ENCODE measurements at places on chromosomes 1 and 21.

GRCh38 chr1:194512957-194513356 lies 1326.5 kb upstream of the B3GALT2 start:
- H3K36me3 ChIP-seq = no peaks in the 10 kb centered on the region
- no peak for DNase-seq
- no peaks in the 10 kb centered on the region for H3K27me3 ChIP-seq
- H3K4me3 ChIP-seq = no peak overlapping the region

DNA sequence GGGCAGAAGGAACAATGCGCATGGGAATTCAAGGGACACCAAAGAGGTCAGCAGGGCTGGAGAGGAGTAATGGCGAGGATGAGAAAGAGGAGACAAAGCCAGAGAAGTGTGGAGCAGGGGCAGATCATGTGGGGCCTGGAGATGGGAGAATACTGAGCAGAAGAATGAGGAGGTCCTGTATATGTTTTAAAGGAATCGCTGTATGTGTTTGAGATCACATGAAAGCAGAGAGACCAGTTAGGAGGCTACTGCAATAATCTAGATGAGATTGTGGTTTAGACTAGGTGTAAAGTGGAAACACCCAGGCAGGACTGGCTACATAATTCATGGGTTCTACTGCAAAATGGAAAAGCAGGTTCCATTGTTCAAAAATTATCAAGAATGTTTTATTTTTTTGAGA lies 33.3 kb upstream of the SLC30A10 start:
- no peaks in the 10 kb centered on the region for H3K27me3 ChIP-seq
- H3K4me3 ChIP-seq = no peak overlapping the region
- no peak for DNase-seq
- no peak overlapping the region for H3K27ac ChIP-seq

DNA sequence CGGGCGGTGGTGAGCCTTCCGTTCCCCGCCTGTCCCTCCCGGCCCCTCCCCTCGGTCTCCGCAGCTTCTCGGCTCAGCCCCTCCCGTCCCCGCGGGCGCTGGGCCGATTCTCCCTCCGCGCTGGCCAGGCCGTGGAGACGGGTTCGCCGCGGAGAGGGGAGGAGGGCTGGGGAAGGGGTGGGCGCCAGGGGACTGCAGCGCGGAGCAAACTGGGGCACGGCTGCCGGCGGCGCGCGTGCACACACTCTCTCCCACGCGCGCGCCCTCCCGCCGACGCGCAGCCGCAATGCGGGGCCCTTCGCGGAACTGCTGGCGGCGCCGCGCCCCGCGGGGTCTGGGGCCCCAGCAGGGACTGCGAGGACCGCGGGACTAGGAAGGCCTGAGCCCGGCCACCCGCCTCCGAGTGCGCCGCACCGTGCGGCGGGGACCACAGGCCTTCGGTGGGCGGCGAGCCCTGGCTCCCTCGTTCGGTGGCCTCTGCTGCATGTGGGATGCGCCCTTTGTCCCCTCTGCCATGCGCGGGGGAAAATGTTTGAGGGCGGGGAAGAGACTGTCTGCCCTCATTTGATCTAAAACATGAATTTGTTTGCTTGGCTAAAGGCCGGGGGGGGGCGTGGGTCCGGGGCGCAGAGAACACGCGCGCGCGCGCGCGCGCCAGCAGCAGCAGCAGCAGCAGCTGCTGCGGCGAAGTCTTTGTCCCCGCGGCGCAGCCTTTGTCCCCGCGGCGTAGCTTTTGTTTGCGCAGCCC lies 90.7 kb upstream of the VAMP3 start:
- peaks cover 1% of the 10 kb centered on the region for H3K4me1 ChIP-seq
- H3K4me3 ChIP-seq = peak overlapping the region; percentile 80
- no peak for DNase-seq
- H3K27me3 ChIP-seq = no peaks in the 10 kb centered on the region
- no peak overlapping the region for H3K27ac ChIP-seq

- H3K27ac ChIP-seq = no peak overlapping the region
- no peaks in the 10 kb centered on the region for H3K36me3 ChIP-seq
- H3K4me3 ChIP-seq = no peak overlapping the region
- H3K4me1 ChIP-seq = no peaks in the 10 kb centered on the region
- no peaks in the 10 kb centered on the region for H3K27me3 ChIP-seq
Measured at GRCh38 chr1:9426291-9426711, 113.0 kb upstream of the SLC25A33 start.

- no peak overlapping the region for H3K27ac ChIP-seq
- no peaks in the 10 kb centered on the region for H3K36me3 ChIP-seq
- H3K4me3 ChIP-seq = no peak overlapping the region
- DNase-seq = no peak
Measured at GRCh38 chr21:15098181-15098580, 33.4 kb upstream of the NRIP1 start.

- no peaks in the 10 kb centered on the region for H3K27me3 ChIP-seq
- H3K36me3 ChIP-seq = no peaks in the 10 kb centered on the region
- peak; percentile 47 for DNase-seq
- H3K4me3 ChIP-seq = no peak overlapping the region
Measured at GRCh38 chr1:37315371-37315846, 159.0 kb upstream of the ZC3H12A start.

GRCh38 chr1:54931275-54931840 lies 44.4 kb upstream of the DHCR24 start:
- no peaks in the 10 kb centered on the region for H3K27me3 ChIP-seq
- H3K36me3 ChIP-seq = no peaks in the 10 kb centered on the region
- H3K4me1 ChIP-seq = peaks cover 1% of the 10 kb centered on the region
- DNase-seq = no peak
- H3K27ac ChIP-seq = no peak overlapping the region

DNA sequence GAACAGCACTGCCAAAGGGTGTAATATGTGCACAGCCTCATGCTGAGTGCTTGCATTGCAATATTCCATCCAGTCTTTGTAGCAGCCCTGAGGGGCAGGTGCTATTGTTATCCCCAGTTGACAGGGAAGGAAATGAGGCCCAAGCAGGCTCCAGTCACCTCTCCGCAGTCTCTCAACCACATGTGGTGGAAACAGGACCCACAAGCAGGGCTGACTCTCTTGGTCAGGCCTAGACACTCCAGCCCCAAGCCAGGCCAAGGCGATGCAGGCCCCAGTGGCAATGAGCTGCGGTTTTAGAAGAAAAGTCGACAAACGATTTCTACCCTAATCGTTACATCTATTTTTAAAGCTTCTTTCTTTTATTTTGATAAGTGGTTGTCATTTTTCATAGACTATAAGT lies 52.6 kb upstream of the GADD45A start:
- H3K4me1 ChIP-seq = no peaks in the 10 kb centered on the region
- no peaks in the 10 kb centered on the region for H3K36me3 ChIP-seq
- no peak overlapping the region for H3K27ac ChIP-seq
- no peak overlapping the region for H3K4me3 ChIP-seq
- no peaks in the 10 kb centered on the region for H3K27me3 ChIP-seq

DNA sequence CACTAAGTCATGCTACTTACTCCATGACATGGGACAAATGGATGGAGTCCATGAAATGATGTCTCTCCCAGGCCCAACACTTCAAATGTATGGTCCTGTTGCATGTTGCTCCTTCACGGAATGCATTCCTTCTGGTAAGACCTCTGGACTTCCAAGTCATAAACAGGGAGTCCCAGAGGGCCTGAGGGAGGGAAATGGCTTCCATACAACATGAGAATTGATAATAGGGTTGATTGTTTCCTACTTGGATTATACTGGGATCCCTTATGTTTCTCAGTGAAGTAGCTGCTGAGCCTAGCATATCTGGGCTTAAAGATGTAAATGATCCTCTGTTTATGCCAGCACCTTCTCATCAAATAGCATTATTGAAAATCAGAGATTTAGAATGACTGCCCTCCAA lies 104.2 kb upstream of the MAGI3 start:
- no peak for DNase-seq
- no peaks in the 10 kb centered on the region for H3K36me3 ChIP-seq
- H3K4me1 ChIP-seq = no peaks in the 10 kb centered on the region
- no peaks in the 10 kb centered on the region for H3K27me3 ChIP-seq

DNA sequence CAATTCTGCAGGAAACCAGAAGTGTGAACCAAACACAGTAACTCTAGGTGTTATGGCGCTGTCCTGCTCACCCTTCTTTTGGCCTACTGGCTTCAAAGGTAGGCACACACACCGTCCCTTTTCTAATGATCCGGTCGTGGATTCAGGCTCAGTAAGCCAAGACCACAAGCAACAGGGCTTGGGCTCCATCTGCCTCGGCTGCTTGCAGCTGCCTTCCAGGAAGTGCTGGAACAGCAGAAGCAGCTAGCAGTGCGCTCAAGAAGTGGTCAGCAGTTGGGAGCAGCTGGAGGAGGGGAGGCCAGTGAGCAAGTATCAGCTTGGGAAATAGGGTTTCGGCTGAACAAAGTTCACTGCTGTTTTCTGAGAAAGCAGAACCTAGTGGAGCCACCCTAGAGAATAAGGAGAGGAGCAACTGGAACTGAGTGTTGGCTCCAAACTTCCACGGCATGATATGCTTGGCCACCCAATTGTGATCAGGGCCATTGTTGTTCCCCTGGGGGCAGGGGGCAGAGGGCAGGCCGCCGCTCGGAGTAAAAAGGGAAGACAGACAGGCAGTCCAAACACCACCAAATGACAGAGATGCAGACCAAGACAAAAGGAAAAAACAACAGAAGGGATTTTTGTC lies 173.4 kb downstream of the TOMM20 start:
- no peaks in the 10 kb centered on the region for H3K36me3 ChIP-seq
- H3K4me3 ChIP-seq = no peak overlapping the region
- peaks cover 7% of the 10 kb centered on the region for H3K4me1 ChIP-seq
- DNase-seq = no peak
- no peaks in the 10 kb centered on the region for H3K27me3 ChIP-seq

DNA sequence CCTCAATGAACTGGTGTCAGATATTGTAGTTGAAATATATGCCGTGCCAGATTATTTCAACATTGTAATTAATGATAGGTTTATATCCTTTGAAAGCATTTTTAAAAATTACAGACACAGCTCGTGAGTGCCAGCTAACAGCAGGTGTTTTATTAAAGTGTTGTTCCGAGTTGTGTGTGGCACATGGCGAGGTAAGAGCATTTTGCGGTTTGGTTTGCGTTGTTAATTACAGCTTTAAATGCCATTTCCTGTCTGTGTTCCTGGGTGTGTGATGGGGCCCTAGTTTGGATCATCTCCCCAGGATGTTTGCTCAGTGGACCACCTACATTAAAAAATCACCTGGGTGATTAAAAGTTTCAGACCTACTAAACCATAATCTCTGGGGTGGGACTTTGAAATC lies 97.4 kb downstream of the PRDM2 start:
- H3K27me3 ChIP-seq = no peaks in the 10 kb centered on the region
- no peak overlapping the region for H3K4me3 ChIP-seq
- no peak for DNase-seq
- H3K27ac ChIP-seq = no peak overlapping the region
- H3K4me1 ChIP-seq = 0 out of 2 replicates have a peak, but pooled peaks cover 2% of the 10 kb centered on the region

GRCh38 chr1:227449051-227449450 lies 114.3 kb upstream of the ZNF678 start:
- no peak overlapping the region for H3K27ac ChIP-seq
- H3K36me3 ChIP-seq = no peaks in the 10 kb centered on the region
- no peaks in the 10 kb centered on the region for H3K4me1 ChIP-seq
- peak; percentile 47 for DNase-seq
- no peak overlapping the region for H3K4me3 ChIP-seq

DNA sequence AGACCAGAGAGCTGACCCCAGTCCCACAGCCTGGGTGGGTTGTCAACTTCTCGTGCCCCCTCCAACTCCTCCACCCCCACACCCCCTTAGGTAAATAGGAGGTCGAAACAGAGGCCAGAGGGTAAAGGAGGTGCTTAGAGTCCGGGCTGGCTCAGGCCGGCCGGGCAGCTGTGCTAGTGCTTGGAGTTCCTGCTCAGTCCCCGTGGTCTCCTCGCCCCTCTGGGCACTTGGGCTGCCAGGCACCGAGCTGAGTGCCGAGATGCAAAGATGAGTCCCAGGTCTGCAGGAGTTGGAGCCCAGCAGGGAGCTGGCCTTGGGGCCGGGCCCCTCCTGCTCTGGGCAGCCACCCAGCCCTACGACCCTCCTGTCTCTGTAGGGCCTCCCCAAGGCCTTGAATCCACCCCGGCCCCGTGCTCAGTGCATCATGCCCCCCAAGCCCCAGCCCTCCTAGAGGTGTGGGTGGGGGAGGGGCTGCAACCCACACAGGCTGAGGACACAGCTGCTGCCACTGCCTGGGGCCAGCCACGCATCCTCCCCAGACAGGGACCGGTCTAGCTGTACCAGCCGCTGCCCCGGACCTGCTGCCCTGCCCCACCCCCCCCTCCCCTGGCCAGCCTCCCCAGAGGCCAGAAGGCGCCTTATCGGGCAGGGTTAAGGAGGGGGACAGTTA lies 1.9 kb downstream of the SMIM1 start:
- H3K4me3 ChIP-seq = no peak overlapping the region
- DNase-seq = no peak
- H3K36me3 ChIP-seq = no peaks in the 10 kb centered on the region
- no peaks in the 10 kb centered on the region for H3K27me3 ChIP-seq

DNA sequence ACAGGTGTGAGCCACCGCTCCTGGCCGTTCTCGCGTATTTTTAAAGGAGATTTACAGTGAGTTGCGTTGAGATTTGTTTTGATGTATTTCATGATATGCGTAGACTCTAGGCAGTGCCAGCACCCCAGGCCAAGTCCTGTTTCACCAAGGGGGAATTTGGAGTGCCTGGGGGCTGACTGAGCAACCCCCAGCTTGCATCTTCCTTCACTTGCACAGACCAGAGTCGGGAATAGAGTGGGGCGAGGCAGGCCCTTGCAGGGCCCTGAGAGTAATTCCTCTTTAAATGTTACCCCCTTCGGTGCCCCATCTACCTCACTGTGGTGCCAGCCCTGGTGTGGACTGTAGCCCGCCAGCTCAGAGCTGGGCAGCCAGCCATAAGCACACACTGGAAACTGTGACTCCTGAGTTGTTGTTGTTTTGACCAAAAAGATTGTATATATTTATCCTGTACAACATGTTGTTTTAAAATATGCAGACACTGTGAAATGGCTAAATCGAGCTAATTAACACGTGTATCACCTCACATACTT lies 269.5 kb downstream of the NPHP4 start:
- no peak for DNase-seq
- no peak overlapping the region for H3K4me3 ChIP-seq
- H3K4me1 ChIP-seq = no peaks in the 10 kb centered on the region
- no peaks in the 10 kb centered on the region for H3K36me3 ChIP-seq
- no peak overlapping the region for H3K27ac ChIP-seq

GRCh38 chr1:27365372-27366112 lies 1.2 kb downstream of the MAP3K6 start:
- DNase-seq = no peak
- no peak overlapping the region for H3K27ac ChIP-seq
- peaks cover 7% of the 10 kb centered on the region for H3K27me3 ChIP-seq
- peak overlapping the region; percentile 43 for H3K4me3 ChIP-seq
